H9 (cell line): ENCODE measurements at places on chromosomes 5 and 9.

DNA sequence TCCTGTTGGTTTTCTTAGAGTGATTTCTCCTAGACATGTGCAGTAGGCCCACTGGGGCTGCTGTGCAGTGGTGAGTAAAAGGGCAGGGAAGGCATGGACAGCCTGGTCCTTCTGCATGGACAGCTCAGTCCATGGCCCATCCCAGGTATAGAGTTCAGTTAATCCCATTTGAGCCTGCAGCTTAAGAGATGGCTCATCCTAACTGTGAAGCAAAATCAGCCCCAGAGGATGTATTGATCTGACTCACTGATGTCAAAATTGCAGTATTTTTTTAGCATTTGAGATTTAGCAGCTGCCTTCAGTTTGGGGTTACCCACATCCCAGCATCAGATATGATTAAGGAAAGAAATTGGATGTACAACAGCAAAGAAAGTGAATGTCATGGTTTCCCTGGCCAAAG lies 93.4 kb downstream of the PDE6A start:
- DNase-seq, result peak; percentile 19

DNA sequence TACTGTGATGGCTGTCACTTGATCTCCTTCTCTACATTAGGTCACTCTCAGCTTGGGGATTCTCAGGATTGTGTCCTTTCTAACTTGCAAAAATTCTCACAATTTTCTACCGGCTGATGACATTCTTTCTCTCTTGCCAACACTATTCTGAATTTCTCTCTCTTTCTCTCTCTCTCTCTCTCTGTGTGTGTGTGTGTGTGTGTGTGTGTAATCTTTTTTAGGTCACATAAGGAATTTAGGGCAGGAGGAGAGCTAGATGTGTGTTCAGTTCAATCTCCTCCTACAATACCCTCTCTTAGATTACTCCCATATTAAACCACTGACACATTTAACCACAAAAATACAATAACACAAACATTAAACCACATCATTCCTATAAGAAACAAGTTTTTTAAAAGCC lies 242.3 kb upstream of the NREP start:
- DNase-seq, result no peak

- no peak for DNase-seq
Measured at GRCh38 chr9:122277285-122277897, 12.7 kb downstream of the MRRF start.

- no peak for DNase-seq
Measured at GRCh38 chr5:123755653-123756317, 243.8 kb downstream of the CSNK1G3 start.

GRCh38 chr9:108544866-108545265 lies 310.9 kb downstream of the ACTL7B start:
- no peak for DNase-seq

GRCh38 chr9:22469928-22470544 lies 23.4 kb downstream of the DMRTA1 start:
- peak; percentile 41 for DNase-seq

DNA sequence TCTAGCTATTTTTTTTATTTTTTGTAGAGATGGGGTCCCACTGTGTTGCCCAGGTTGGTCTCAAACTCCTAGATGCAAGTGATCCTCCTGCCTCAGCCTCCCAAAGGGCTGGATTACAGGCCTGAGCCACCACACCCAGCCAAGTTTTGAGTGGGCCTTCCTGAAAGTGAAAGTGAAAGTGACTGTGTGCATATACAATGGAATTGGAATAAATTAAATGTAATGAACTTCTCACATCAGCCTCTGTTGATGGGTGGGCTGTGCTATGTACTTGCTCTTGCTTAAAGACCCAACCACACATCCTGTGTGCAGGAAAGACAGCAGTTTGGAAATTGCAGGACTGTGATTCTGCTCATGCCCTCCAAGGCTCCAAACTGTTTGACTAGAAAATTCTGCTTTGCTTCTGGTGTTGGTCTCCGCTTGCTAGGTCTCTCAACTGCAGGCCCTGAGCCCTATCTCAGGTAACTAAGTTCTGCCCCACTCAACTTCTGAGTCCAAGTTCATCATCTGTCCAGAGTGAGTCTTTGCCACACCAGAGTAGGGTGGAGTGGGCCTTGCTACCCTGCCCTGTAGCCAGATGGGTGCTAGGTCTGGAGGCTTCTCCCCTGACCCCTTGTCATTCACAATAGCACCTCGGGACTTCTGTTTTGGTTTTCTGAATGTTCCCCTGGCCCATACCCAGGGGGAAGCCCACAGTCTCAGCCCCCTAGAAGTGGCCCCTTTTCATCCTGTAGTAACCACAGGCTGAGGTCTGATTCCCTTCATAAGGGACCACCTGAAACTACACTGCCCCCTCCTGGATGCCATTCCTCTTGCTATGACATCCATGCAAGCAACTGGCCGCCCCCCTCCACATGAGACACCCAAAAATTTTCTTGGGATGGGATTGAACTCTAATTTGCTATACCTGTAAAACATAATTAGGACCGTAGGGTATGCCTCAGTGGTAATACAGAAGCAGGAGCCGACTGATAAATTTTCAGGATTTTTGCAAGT lies 36.5 kb upstream of the RAD23B start:
- DNase-seq, result peak; percentile 69

DNA sequence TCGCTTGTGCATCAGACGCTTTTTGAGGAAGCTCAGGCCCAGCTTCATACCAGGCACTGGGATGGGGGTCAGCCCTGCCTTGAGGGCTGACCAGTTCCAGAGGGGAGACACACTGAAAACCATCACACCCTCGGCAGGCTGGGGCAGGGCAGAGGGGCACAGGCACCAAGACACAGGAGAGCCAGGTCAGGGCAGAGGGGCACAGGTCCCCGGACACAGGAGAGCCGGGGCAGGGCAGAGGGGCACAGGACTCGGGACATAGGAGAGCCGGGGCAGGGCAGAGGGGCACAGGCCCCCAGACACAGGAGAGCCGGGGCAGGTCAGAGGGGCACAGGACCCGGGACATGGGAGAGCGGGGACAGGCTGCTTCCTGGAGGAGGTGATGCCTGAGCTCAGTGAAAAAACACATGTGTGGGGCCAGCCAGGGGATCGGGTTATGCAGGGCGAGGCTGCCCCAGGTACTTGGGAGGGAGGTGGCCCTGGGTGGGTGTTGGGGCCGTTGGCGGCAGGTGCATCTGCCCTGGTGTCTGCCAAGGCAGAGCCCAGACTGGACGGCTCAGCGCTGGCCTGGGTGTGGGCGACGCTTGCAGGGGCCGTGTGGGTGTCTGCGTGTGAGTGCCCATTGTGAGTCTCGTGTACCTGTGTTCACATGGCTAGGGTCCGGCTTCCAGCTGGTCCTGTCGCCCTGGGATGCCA lies 15.1 kb upstream of the SLC2A6 start:
- DNase-seq, result no peak

GRCh38 chr5:134552301-134552700 lies 26.8 kb downstream of the JADE2 start:
- no peak for DNase-seq

DNA sequence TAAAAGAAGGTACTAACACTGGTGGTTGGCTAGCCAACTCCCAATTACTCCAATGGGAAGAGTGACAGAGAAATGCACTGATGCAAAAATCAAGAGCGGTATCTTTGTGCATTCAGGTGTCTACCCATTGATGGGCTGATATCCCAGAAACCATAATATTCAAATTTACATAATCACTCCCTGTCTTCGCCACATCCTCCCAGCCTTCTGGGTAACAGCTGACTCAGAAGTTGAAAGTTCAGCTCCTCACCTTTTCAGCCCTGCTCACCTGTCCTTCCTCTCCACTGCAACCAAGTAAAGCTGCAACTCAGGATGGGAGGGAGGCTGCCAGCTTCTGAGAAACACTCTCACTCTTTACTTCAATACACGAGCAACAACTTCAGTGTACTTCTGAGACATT lies 6.9 kb downstream of the SUSD1 start:
- no peak for DNase-seq

- no peak for DNase-seq
Measured at GRCh38 chr5:33010846-33011245, 299.7 kb downstream of the NPR3 start.

- no peak for DNase-seq
Measured at GRCh38 chr9:21616082-21616778, 134.1 kb upstream of the IFNE start.

GRCh38 chr5:56288873-56289601 lies 55.9 kb upstream of the ANKRD55 start:
- no peak for DNase-seq

DNA sequence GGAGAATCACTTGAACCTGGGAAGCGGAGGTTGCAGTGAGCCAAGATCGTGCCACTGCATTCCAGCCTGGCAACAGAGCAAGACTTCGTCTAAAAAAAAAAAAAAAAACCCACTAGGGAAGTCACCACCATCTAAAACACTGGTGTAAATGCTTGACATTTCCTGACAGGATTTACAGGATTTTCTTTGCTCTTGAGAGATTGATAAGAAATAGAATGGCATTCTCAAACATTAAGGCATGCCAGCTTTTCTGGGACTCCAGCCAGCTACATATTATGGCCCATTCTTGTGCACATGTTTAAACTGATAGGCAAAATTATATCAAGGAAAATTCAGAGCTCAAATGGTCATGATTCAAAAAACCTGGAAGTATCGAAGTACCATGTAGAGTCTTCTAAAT lies 28.7 kb downstream of the GTF3C4 start:
- no peak for DNase-seq

DNA sequence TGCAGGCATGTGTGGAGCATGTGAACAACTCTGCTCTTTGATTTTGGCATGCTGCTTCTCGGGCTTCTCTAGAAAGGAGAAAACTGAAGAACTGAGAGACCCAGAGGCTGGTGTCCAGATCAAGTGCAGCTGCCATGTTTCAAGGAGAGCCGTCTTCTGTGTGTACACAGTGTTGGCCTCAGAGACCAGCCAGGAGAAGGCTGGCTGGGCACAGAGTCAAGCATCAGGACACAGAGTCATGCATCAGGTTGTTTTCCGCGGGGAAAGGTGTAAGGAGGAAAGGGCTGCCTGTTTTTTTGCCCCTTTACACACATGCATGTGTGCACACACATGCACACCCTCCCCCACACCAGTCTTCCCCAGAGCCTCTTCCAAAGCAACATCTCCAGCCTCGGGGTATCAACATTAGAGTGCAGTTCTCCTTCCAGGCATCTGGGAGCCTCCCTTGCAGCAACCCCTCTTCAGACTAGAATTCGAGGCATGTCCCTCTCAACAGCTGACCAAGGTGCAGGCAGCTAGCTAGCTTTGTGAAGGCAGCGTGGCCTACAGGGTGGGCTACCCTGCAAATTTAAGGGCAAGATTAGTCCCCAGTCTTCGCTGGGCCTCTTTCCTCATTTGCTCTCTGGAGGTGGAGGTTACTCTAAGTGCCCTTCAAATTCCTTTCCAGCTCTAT lies 180.9 kb downstream of the AOPEP start:
- DNase-seq, result no peak

- no peak for DNase-seq
Measured at GRCh38 chr5:96968074-96968473, 32.2 kb downstream of the LNPEP start.

DNA sequence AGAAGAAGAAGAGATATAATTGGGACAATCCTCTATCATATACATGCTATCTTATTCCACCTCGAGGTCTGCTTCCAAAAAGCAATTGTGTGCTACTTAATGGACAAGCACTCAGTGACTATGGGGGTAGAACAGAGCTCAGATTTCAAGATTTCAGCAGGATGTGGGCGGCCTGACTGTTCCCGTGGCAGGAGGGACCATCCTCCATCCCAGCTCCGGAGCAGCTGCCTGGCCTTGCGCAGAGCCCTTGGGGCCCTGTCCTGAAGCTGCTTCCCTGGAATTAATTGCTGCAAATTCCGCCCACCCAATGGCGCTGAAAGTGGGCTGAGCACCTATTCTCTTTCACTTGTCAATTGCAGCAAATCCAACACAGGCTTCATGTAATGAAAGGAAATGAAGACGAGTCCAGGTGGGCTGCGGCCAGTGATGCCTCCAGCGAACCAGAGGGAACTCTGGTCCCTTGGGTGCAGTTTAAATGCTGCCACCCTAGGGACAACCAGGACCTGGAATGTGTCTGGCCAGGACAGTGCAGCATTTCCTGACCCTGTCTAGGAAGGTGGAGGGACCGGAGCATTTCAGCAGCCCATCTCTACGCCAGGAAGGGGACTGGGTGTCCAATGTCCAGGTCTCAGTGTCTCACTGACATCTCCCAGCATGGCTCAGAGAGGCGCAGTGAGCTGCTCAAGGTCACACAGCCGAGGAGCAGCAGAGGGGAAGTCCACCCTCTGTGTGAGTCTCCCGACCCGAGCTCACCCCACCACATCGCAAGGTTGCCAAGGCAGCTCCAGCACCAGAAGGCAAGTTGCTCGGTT lies 50.5 kb upstream of the FCN1 start:
- DNase-seq, result no peak

DNA sequence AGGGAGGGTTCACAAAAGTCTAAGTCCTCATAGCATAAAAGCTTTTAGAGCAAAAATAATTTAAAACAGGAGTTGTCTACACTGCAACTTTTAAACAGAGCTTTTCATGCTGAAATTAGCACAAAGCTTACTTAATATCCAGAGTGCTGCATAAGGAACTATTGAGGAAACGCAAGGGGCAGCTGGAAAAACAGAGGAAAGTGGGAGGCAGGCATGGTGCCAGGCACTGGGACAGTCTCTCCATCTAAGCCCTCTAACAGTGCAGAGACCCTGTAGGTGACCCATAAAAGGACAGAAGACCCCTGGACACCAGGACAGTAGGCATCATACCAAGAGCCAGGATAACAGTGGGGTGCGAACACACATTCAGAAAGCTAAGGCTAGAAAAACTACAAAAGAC lies 49.3 kb downstream of the ADAMTS12 start:
- no peak for DNase-seq

GRCh38 chr5:149212198-149212951 lies 59.3 kb upstream of the AFAP1L1 start:
- DNase-seq, result no peak

GRCh38 chr5:76091351-76091750 lies 8.2 kb downstream of the SV2C start:
- DNase-seq, result no peak

DNA sequence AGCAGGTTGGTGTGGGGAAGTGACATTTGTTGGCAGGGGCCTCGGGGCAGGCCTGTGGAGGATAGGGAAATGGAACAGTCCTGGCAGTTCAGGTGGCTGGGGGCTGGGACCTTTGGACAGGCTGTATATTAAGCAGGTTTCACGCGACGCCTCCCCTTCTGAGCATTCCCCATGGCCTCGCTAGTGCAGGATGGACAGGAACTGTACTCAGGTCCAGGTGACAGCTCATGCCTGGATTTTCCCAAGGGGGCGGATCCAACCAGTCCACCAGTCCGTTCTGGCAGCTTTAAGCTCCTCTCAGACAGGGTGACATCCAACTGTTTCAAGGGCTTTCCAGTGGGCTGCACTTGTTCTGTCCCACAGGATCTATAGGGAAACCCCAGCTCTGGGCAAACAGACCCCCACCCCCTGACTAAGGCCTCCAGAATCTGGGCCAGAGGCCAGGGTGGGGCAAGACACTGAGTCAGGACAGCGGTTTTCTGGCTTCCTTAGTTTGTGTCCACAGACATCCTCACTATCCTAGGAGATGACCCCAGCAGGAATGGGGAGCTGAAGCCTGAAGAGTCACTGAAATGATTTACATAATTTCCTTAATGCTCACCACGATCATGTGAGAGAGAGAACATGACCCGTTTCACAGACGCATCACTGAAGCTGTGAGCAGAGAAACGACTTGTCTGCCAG lies 20.9 kb downstream of the CSF2 start:
- peak; percentile 15 for DNase-seq

- no peak for DNase-seq
Measured at GRCh38 chr9:107963246-107963645, 473.7 kb upstream of the KLF4 start.
